Stimulated activated CD8-positive, alpha-beta memory T cell treated with anti-CD3 and anti-CD28 coated beads, Interleukin-4, amount 100 ng/mL, for 1 hour (primary cell): ENCODE measurements at places on chromosomes 5 and 9.

GRCh38 chr5:134963098-134963497 is 4.6 kb upstream of the CATSPER3 start:
- no peak for DNase-seq

DNA sequence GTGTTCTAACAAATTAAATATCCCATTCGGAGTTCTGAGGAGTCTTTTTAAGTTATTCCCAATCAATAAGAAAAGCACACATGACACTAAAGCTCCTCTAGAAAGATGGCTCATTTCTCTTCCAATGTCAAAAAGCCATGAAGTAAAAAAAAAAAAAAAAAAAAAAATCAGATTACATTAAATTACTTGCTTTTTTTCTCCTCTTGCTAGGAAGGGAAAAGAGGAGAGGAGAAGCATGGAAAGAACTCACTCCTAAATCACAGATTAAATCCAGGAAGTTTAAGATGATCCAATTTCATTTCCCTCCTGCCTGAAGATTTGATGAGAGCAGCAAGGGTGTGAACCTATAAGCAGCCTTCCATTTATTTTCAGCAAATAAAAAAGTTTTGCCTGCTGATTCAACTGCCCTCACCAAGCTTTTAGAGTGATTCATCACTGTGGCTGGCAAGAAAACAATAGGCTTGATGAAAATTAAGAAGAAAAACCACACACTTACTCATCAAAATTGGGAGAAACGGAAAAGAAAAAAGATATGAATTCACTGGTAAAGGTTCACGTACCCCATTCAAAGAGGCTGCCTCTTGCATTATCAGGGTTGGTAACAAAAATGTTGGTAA is 19.7 kb downstream of the MYO10 start:
- DNase-seq: no peak

DNA sequence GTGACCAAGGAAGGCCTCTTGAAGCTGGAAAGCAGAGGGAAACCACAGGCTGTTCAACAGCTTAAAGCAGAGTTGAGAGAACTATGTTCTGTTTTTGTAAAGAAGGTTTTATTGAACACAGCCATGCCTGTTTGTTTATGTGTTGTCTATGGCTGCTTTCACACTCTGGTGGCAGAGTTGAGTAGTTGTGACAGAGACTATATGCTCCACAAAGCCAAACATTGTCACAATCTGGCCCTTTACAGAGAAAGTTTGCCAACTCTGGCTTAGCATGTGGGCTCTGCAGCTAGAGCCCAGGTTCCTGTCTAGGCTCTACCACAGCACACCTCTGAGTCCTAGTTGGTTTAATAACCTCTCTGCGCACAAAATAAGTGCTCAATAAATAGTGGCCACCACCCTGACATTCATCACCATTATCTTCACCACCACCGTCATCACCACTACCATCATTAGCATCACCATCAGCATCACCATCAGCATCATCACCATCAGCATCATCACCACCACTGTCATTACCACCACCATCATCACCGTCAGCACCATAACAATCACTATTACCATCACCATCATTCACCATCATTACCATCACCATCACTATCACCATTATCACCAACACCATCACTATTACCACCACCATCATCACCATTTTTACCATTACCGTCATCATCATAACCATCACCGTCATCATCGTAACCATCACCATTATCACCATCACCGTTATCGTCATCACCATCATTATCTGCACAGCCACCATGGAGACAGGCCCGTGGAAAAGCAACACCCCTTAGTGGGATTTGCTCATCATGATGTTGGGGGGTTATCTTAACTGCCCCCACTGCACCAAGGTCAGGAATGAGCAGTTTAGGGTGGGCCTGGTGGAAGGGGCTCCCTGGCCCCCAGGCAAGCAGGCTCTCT is 18.3 kb downstream of the AKNA start:
- DNase-seq: no peak

GRCh38 chr5:10620346-10620745 is 56.5 kb downstream of the ANKRD33B start:
- DNase-seq: no peak

GRCh38 chr5:179330186-179330900 is 14.9 kb downstream of the ADAMTS2 start:
- DNase-seq: no peak

GRCh38 chr5:76408104-76408654 is 5.1 kb downstream of the IQGAP2 start:
- DNase-seq: no peak

- no peak for DNase-seq
These were observed 56.6 kb downstream of the BNC2 start for GRCh38 chr9:16813838-16814237.

- no peak for DNase-seq
These were observed 110.7 kb downstream of the RXRA start for GRCh38 chr9:134436911-134437310.

GRCh38 chr9:97930972-97931371 is 7.0 kb downstream of the HEMGN start:
- DNase-seq: no peak

- DNase-seq: no peak
These were observed 29.0 kb downstream of the MTMR12 start for GRCh38 chr5:32283539-32284377.

GRCh38 chr9:123453831-123454321 is 97.9 kb downstream of the CRB2 start:
- no peak for DNase-seq

DNA sequence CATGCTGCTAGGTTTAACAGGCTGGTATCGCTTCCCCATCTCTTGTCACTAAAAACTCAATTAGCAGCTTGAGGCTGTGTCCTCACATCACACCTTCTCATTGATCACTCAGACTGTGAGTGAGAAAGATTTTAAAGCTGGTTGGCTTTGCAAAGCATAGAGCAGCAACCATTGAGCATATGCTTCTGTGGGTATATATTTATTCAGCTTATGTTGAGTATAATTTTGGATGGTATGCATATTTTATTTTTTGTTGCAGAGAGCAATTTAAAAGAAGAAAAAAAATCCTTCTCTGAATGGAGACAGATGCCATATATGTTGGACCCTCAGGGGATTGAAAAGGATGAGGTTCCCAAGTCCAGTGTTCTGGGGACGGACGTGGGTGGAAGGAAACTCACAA is 162.6 kb downstream of the TRIM32 start:
- no peak for DNase-seq

- no peak for DNase-seq
These were observed 489.3 kb downstream of the TLE4 start for GRCh38 chr9:80061096-80061495.

DNA sequence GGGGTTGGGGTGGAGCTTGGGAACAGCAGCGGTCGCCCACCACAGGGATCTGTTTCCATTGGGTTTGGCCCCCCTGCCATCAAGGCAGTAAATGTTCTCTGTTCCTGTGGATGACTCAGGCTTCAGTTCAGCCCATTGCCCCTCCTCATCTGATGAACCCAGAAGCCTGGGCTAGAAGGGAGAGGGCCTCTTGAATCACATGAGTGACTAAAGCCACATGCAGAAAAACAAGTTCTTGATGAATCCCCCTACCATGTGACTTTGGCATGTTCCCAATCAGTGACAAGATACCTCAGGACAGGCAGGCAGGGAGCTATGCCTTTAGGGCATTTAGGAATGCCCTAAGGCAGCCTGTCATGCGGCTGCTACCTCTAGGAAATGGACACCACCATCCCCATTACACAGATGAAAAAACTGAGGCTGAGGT is 2.5 kb downstream of the SH3PXD2B start:
- DNase-seq: no peak

GRCh38 chr5:68251804-68252522 is 36.4 kb downstream of the PIK3R1 start:
- DNase-seq: no peak

- DNase-seq: no peak
These were observed 83.3 kb downstream of the ZNF354C start for GRCh38 chr5:179143446-179143845.

GRCh38 chr9:133389562-133389961 is 13.4 kb downstream of the STKLD1 start:
- DNase-seq: no peak

- no peak for DNase-seq
These were observed 149.9 kb upstream of the RUSC2 start for GRCh38 chr9:35340046-35340445.

DNA sequence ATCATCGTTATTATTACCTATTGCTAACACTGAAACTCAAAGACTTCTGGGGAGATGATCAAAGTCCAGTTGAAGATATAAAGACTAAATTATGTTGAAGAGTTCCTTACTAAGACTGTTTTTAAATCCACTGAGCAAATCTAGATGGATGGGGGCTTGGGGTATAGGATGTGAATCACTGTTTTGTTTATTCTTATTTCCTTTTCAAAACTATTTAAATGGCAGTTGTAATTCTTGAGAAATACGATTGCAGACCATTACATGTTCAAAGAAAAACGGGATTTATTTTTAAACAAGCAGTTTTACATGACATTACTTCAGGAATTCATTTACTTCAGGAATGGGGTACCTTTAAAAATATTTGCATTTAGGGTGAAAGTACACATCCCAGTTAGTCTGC is 4.3 kb downstream of the RASGRF2 start:
- no peak for DNase-seq

- DNase-seq: no peak
These were observed 1865.3 kb upstream of the ACO1 start for GRCh38 chr9:30519166-30519565.

DNA sequence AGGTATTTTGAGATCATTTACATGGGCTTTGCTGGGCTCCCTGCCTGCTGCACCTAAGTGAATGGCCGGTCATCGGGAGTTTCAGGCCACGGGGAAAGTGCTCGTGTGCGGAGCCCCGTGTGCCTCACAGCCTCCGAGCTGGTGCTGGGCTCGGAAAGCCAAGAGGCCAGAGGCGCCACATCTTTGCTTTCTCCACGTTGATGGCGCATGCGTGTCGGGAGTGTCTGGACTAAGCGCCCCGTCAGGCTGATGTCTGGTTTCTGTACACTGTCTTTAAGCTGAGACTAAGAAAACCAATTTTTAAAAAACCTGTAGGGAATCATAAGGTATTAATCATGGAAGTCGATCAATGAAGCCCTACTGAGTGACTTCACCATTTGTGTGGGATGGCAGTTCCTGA is 69.1 kb downstream of the OTULIN start:
- no peak for DNase-seq

DNA sequence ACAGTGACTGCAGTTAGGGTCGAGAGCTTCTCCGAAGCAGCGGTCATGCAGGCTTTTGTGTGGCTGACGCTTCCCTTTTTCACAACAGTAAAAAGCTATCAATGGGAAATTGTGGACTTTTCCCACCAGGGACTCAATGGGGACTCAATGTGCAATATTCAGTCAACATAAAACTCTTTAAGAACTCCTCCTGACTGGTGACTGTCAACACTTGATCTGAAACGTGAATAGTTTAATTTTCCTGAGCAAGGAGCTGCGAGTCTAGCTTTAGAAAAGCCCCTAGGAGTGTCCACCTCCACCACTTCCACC is 28.7 kb downstream of the EXOC3 start:
- no peak for DNase-seq

GRCh38 chr5:1028481-1029281 is 20.1 kb downstream of the NKD2 start:
- DNase-seq: no peak

- DNase-seq: no peak
These were observed 102.7 kb upstream of the MIER3 start for GRCh38 chr5:57054671-57055070.

DNA sequence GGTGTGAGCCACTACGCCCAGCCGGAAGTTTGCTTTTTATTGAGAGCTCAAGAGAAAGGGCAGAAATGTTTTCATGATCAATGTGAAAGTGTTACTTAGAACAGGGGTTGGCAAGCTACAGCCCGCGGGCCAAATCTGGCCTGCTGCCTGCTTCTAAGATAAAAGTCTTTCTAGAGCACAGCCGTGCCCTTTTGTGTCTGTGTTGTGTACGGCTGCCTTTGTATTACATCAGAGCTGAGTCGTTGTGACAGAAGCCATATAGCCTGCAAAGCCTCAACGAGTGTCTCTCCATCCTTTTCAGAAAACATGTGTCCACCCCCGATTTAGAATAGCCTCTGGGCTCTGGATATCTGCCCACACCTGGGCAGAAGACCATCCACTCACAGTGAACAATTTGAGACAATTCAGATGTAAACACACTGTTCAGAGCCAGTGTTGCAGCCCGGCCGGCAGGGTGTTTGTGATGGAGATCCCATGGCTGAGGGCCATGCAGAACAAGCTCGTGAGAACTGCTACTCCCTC is 28.8 kb downstream of the AK8 start:
- no peak for DNase-seq
